ENCODE measurements at places on chromosomes 12 and 14. TPM values are rescaled to one million over a fixed set of nuclear protein-coding genes. Genes with fewer than 3 reads are reported as not detected.

DNA sequence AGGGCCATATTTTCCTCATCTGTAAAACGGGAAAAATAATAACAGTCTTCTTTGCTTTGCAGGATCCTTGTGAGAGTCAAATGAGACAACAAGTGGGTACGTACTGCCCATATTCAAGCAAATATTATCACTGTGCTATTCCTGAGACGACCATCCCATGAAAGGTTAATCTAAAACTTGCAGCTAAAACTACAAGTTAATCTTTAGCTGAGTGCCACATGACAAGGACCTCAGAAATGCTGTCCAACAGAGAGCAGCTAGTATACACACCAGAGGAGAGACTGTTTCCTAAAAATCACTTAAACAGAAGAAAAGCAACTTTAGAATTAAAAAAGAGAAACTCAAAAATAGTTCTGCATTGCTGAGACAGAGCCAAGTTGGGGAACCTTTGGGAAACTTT, 162.7 kb upstream of the TMTC2 start:
- no peak for DNase-seq

The SAMD15 gene
- 0.18 TPM for total RNA-seq

GRCh38 chr14:33150666-33151428, 212.2 kb downstream of the NPAS3 start:
- DNase-seq = no peak

GRCh38 chr12:99522456-99522855, 125.1 kb upstream of the GARIN6 start:
- no peak for DNase-seq

The TAS2R9 gene
- total RNA-seq = not detected

The SYCP3 gene
- not detected for total RNA-seq

All from heart right ventricle (tissue), 16 donors.